Adrenal gland (tissue), 19 donors: ENCODE measurements at places on chromosomes 5 and 9. TPM values are rescaled to one million over a fixed set of nuclear protein-coding genes. Genes with fewer than 3 reads are reported as not detected.

MAN1B1 gene
- polyA plus RNA-seq: 44.4 TPM

LCP2 gene
- polyA plus RNA-seq: 9.3 TPM

ADRB2 gene
- polyA plus RNA-seq: 0.29 TPM

TTC23L gene
- polyA plus RNA-seq: 0.40 TPM

LIX1 gene
- polyA plus RNA-seq: 0.18 TPM

MYMK gene
- polyA plus RNA-seq: not detected
